Fibroblast of skin of right biceps (primary cell): ENCODE measurements at places on chromosomes 11 and 22.
A peak's percentile ranks its signal among the peaks of the same experiment; 100 is the strongest.

DNA sequence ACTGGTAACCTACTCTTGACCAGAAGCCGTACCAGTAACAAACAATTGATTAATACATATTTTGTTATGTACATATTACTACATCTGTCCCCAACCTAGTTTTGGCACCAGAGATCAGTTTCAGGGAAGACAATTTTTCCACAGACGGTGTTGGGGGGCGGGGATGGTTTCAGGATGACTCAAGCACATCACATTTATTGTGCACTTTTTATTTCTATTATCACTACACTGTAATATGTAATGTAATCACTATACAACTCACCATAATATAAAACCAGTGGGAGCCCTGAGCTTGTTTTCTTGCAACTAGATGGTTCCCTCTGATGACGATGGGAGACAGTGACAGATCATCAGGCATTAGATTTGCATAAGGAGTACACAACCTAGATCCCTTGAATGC is 15.5 kb downstream of the DGCR8 start:
- no peak for DNase-seq

DNA sequence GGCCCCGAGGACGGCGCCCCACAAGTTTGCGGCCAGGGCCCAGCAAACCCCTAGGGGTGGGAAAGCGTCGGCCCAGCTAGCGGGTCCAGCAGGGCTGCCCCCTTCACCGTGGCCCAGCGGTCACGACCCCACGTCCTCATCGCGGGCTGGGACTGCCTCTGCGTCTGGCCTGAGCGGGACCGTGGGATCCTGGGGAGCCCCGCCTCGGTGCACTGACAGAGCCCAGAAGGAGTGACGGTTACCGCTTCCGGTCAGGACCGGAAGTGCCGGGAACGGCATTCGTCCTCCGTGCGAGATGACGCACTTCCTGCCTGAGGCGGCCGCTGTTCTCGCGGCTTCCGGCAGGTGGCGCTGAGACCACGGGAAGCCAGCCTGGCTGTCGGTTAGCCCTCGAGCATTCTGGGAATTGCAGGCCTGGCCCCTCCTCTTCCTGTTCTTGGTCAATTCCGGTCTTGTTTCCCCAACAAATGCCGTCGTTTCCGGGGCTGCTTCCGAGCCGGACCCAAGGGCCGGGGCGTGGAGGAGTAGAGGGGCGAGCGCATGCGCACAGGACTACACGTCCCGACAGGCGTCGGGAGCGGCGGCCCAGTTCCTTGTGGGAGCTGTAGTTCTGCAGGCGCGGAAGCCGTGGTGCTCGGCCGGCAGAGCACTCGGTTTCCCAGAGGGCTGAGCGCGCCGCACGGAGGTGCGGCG is at the start of gene TSSC4:
Gene TSSC4 (plus strand): TSS at position 682 of the 693 bp plus-strand sequence. CDS start 1,884 bp downstream, outside the sequence.
- DNase-seq, result peak; percentile 100

DNA sequence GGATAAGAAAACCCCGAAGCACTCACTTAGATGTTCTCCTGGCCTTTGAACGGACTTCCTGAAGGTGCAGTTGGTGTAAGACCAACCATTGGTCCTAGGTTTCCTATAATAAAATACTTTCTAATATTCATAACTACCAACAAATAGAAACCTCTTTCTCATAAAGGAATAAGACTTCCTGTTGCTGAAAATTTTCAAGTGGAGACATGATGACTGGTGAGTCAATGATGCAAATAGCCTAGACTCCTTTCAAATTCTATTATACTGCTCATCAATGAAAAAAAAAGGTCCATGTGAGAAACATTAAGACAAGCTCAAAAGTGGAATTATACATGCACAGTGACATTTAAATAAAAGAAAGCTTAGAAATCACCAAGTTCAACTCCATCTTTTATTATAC is 862.8 kb downstream of the FAM181B start:
- no peak for DNase-seq

DNA sequence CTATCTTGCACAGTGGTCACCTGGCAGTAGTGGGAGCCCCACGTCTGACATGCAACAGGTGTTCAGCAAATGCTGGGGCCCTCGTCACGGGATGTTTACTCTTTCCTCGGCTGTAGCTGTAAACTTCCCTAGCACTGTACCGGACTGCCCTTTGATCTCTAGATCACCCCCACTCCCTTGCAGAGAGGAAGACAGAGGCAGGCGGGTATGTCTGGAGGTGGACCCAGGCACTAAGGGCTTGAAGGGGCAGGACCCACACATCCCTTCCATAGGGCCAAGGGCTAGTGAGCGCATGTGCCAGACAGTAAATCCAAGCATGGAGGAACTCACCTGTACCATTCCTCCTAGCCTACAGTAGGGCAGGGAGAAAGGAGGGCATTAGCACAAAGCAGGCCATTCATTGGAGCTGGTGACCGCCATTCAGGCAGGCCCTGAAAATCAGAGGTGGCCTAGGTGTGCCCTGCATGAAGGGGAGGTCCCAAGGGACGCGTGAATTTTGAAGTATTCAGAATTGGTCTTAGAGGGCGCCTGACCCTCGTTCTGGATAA is 1.9 kb upstream of the SMTN start:
- no peak for DNase-seq

GRCh38 chr11:94472916-94473799 is 20.5 kb downstream of the MRE11 start:
- peak; percentile 59 for DNase-seq

DNA sequence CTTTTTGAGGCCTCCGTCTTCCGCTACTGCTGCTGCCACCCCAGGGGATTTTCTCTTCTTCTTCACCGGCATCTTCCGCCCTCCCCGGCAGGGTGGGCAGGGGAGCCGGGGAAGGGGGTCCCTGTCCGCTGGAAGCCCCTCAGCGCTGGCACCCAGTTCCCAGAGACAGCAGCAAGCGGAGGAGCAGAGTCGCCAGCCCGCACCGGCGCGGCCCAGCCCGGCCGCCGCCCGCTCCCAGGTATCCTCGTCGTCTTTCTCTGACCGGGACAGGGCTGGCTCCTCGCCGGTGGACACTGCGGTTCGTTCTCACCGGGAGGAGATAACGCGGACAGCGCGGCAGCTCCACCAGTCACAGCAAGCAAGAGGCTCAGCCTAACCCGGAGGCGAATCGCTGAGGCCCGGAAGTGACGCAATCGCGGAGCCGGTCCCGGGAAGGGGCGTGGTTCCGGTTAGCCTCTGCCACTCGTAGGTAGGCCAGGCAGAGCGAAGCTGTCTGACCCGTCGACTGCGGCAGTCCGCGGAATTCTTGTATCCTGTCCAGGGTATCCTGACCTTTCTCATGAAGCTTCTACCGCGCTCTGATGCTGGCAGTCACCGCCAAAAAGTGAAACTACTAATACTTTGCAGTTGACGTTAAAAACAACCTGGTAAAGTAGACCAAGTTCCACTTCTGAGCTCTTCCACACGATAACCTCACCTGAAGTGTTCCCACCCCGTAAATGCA is at the start of gene DCUN1D5:
Gene DCUN1D5 (minus strand): TSS at position 360 of the 724 bp plus-strand sequence. CDS start 288 bp downstream, at position 72.
- peak; percentile 94 for DNase-seq

GRCh38 chr11:61516675-61517572 is 8.4 kb downstream of the LRRC10B start:
- DNase-seq, result peak; percentile 27

DNA sequence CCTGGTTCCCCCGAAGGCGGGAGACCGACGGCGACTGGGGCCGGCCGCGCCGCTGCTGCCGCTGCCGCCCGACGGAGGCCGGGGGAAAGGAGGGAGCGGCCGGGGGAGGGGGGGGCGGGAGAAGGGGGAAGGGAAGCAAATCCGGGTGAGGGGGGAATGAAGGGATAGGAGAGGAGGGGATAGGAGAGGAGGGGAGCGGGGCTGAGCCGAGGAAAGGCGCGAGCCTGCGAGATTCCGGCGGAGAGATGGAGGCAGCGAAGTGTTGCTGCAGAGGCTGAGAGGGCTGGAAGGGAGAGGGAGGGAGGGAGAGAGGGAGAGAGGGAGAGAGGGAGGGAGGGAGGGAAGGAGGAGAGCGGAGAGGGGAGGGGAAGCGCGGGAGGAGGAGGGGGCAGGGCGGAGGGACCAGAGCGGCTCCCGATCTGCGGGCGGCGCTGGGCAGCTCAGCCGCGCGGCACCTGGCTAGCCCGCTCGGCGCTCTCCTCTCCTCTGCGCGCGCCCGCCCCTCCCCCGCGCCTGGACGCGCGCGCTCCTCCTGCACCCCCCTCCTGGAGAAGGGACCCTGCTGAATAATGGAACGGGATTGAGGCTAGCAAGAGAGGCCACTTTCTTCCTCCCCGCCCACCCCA is 52.3 kb downstream of the SLC22A12 start:
- DNase-seq, result no peak
